ENCODE measurements at places on chromosomes 3 and 15. TPM values are rescaled to one million over a fixed set of nuclear protein-coding genes. Genes with fewer than 3 reads are reported as not detected.

DNA sequence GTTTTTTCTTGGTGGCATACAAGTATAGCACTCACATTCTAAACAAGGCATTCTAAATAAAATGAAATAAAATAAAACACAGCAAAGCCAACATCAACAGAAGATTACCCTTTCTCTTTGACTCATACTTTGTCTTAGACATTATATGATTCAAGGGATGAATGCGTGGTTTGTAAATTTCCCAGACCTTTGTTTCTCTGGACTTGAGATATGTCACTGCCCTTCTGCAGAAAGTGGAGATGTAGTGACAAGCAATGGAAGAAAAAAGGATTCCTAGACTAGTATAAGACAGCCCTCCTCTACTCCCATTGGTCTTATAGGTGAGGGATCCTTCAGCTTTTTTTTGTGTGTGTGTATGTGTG is 22.4 kb downstream of the NANOGP8 start:
- H3K36me3 ChIP-seq: no peaks in the 10 kb centered on the region
- no peak overlapping the region for H3K4me3 ChIP-seq
- no peaks in the 10 kb centered on the region for H3K27me3 ChIP-seq
- DNase-seq: no peak

DNA sequence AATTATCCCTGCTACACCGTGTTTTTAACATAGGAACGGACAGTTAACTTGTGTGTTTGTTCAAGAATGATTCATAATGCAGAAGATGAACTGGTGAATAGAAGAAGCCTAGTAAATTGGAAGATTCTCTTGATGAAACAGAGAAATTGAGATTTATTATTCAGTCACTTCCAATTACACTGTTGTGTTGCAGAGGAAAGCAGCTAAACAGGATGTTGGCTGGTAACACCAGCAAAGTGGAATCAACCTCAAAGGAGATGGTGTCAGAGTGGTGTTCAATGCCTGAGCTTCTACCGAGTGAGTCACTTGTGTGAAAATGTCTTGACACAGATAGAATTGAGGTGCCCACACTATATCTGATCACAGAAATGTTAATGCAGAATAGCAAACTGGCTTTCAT is 399.6 kb downstream of the LPP start:
- no peaks in the 10 kb centered on the region for H3K36me3 ChIP-seq
- H3K4me1 ChIP-seq: peaks cover 17% of the 10 kb centered on the region
- no peak for DNase-seq
- no peak overlapping the region for H3K4me3 ChIP-seq

DLEC1 gene
- total RNA-seq: 0.18 TPM

- H3K27ac ChIP-seq: peak overlapping the region; percentile 96
- no peak for DNase-seq
Measured at GRCh38 chr15:50764461-50765194, 878 bp downstream of the SPPL2A start.

GRCh38 chr3:27224197-27224596 is 145.0 kb downstream of the NEK10 start:
- H3K36me3 ChIP-seq: no peaks in the 10 kb centered on the region
- no peaks in the 10 kb centered on the region for H3K27me3 ChIP-seq
- no peak for DNase-seq
- H3K4me3 ChIP-seq: no peak overlapping the region

- no peak overlapping the region for H3K4me3 ChIP-seq
- H3K4me1 ChIP-seq: no peaks in the 10 kb centered on the region
- no peak for DNase-seq
- no peak overlapping the region for H3K27ac ChIP-seq
- no peaks in the 10 kb centered on the region for H3K27me3 ChIP-seq
Measured at GRCh38 chr3:117141812-117142211, 432.2 kb downstream of the TUSC7 start.

GPR176 gene
- total RNA-seq: 2.6 TPM

GRCh38 chr3:67521053-67521646 is 133.3 kb downstream of the SUCLG2 start:
- no peak for DNase-seq
- no peaks in the 10 kb centered on the region for H3K36me3 ChIP-seq
- H3K27ac ChIP-seq: no peak overlapping the region

- no peak overlapping the region for H3K4me3 ChIP-seq
- no peaks in the 10 kb centered on the region for H3K27me3 ChIP-seq
- DNase-seq: no peak
- H3K36me3 ChIP-seq: no peaks in the 10 kb centered on the region
- H3K4me1 ChIP-seq: no peaks in the 10 kb centered on the region
- no peak overlapping the region for H3K27ac ChIP-seq
Measured at GRCh38 chr3:41522612-41523011, 323.3 kb downstream of the CTNNB1 start.

GRCh38 chr3:111917300-111917699 is 58.2 kb downstream of the PHLDB2 start:
- DNase-seq: no peak
- H3K36me3 ChIP-seq: no peaks in the 10 kb centered on the region
- no peak overlapping the region for H3K27ac ChIP-seq
- no peaks in the 10 kb centered on the region for H3K4me1 ChIP-seq
- no peak overlapping the region for H3K4me3 ChIP-seq
- no peaks in the 10 kb centered on the region for H3K27me3 ChIP-seq

GRCh38 chr3:44342176-44342790 is 3.7 kb downstream of the TCAIM start:
- H3K27ac ChIP-seq: no peak overlapping the region
- H3K36me3 ChIP-seq: no peaks in the 10 kb centered on the region
- H3K27me3 ChIP-seq: no peaks in the 10 kb centered on the region
- DNase-seq: no peak
- peaks cover 32% of the 10 kb centered on the region for H3K4me1 ChIP-seq
- H3K4me3 ChIP-seq: no peak overlapping the region

DNA sequence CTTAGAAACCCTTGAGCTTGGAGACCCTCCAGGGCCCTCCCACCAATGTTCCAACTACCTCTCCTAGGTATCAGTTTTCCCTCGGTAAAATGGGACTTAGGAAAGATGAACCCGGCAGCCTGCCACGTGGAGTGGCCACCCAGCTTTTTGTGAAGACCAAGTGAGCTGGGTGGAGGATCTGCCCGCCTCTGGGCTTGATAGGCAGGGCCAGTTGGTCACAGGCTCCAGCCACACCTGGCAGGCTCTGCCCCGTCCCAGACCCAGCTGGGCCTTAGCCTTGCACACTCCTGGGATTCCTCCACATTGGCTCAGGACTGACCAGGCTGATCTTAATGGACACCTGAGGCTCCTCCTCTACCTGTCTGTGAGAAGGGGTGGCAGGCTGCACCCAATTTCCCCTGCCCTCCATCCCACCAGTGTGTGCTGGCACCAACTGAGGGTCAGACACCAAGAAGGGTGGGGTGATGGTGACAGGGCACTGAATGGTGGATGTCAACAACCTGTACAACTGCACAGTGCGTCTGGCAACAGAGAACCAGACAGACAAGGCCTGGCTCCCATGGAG is 761 bp upstream of the GRIP2 start:
- H3K27me3 ChIP-seq: no peaks in the 10 kb centered on the region
- no peak for DNase-seq
- no peak overlapping the region for H3K27ac ChIP-seq
- H3K36me3 ChIP-seq: no peaks in the 10 kb centered on the region

TMC3 gene
- total RNA-seq: not detected

GRCh38 chr3:189921770-189922169 is 198.9 kb downstream of the P3H2 start:
- no peaks in the 10 kb centered on the region for H3K27me3 ChIP-seq
- no peaks in the 10 kb centered on the region for H3K36me3 ChIP-seq
- no peaks in the 10 kb centered on the region for H3K4me1 ChIP-seq
- no peak overlapping the region for H3K4me3 ChIP-seq
- DNase-seq: no peak
- no peak overlapping the region for H3K27ac ChIP-seq

DNA sequence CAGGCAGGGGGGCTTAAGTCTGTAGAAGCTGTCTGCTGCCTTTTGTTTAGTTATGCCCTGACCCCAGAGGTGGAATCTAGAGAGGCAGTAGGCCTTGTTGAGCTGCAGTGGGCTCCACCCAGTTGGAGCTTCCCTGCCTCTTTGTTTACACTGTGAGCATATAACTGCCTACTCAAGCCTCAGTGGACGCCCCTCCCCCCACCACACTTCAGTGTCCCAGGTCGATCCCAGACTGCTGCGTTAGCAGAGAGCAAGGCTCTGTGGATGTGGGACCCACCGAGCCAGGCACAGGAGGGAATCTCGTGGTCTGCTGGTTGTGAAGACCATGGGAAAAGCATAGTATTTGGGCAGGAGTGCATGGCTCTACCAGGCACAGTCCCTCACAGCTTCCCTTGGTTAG is 446.8 kb upstream of the RARB start:
- no peaks in the 10 kb centered on the region for H3K4me1 ChIP-seq
- H3K4me3 ChIP-seq: no peak overlapping the region
- DNase-seq: no peak
- no peak overlapping the region for H3K27ac ChIP-seq
- no peaks in the 10 kb centered on the region for H3K36me3 ChIP-seq

DNA sequence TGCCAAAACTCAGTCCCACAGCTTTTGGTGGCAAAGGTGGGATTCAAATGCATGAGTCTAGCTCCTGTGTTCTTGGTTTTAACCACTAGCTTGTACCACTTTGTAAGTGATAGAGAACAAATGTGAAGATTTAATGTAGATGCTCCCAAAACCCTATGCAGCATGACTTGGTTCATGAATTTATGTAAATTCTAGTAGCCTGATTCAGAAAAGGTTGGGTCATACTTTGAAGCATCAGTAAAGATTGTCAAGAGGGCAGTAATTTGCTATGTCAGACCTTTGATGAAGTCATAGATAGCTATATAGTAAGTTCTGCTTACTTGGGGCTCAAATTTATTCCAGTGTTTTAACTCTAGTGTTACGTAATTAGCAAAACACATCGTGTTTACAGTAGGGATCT is 75.6 kb downstream of the VPS8 start:
- H3K4me1 ChIP-seq: no peaks in the 10 kb centered on the region
- H3K27ac ChIP-seq: no peak overlapping the region
- no peaks in the 10 kb centered on the region for H3K36me3 ChIP-seq
- H3K4me3 ChIP-seq: no peak overlapping the region
- no peaks in the 10 kb centered on the region for H3K27me3 ChIP-seq

RTP4 gene
- total RNA-seq: 1.4 TPM

CISH gene
- 5.1 TPM for total RNA-seq

GRCh38 chr15:81942655-81943195 is 103.1 kb downstream of the MEX3B start:
- no peaks in the 10 kb centered on the region for H3K4me1 ChIP-seq
- H3K36me3 ChIP-seq: no peaks in the 10 kb centered on the region

Data from adrenal gland (tissue), 19 donors.